ENCODE measurements at places on chromosomes 16 and 17. TPM values are rescaled to one million over a fixed set of nuclear protein-coding genes. Genes with fewer than 3 reads are reported as not detected.

KRT12 gene
- total RNA-seq = not detected

KIF2B gene
- total RNA-seq = not detected

CCL3 gene
- 981 TPM for total RNA-seq

CRYBA1 gene
- total RNA-seq = not detected

PSMD7 gene
- total RNA-seq = 119 TPM

RAB26 gene
- 0.33 TPM for total RNA-seq

PCGF2 gene
- 3.4 TPM for total RNA-seq

ADAMTS18 gene
- not detected for total RNA-seq

NXN gene
- total RNA-seq = 0.31 TPM

BIRC5 gene
- total RNA-seq = 87.4 TPM

ALOX15B gene
- not detected for total RNA-seq

RAMP2 gene
- total RNA-seq = not detected

ADAM11 gene
- total RNA-seq = 0.33 TPM

SYNGR2 gene
- total RNA-seq = 79.2 TPM

NTN1 gene
- total RNA-seq = 0.29 TPM

ALDOC gene
- 77.3 TPM for total RNA-seq

TEDC2 gene
- 24.3 TPM for total RNA-seq

SCN4A gene
- 0.33 TPM for total RNA-seq

CFAP119 gene
- 3.8 TPM for total RNA-seq

ETV4 gene
- 2.7 TPM for total RNA-seq

CDH5 gene
- not detected for total RNA-seq

TMEM100 gene
- not detected for total RNA-seq

BOLA2 gene
- total RNA-seq = 9.8 TPM

CCL14 gene
- total RNA-seq = not detected

ABCC11 gene
- total RNA-seq = 0.33 TPM

SHCBP1 gene
- 49.0 TPM for total RNA-seq

ZFP3 gene
- total RNA-seq = 1.9 TPM

CDC27 gene
- 133 TPM for total RNA-seq

KRTAP16-1 gene
- total RNA-seq = not detected

HBA1 gene
- not detected for total RNA-seq

LPO gene
- not detected for total RNA-seq

CRYM gene
- not detected for total RNA-seq

TPSD1 gene
- not detected for total RNA-seq

KCNJ16 gene
- total RNA-seq = not detected

FAM20A gene
- total RNA-seq = not detected

TSPOAP1 gene
- total RNA-seq = 22.7 TPM

PRSS33 gene
- total RNA-seq = not detected

IRX3 gene
- not detected for total RNA-seq

C17orf67 gene
- total RNA-seq = 3.9 TPM

HOXB2 gene
- total RNA-seq = 16.8 TPM

ERCC4 gene
- total RNA-seq = 11.0 TPM

GSG1L gene
- 0.44 TPM for total RNA-seq

MYH1 gene
- total RNA-seq = not detected

TEKT1 gene
- not detected for total RNA-seq

KCNAB3 gene
- 5.3 TPM for total RNA-seq

KRTAP2-3 gene
- total RNA-seq = not detected

RTN4RL1 gene
- 0.17 TPM for total RNA-seq

NXPH3 gene
- not detected for total RNA-seq

CUEDC1 gene
- total RNA-seq = 0.36 TPM

ICAM2 gene
- total RNA-seq = 65.0 TPM

OTOP3 gene
- total RNA-seq = not detected
